ENCODE measurements at places on chromosomes 16 and 17.

DNA sequence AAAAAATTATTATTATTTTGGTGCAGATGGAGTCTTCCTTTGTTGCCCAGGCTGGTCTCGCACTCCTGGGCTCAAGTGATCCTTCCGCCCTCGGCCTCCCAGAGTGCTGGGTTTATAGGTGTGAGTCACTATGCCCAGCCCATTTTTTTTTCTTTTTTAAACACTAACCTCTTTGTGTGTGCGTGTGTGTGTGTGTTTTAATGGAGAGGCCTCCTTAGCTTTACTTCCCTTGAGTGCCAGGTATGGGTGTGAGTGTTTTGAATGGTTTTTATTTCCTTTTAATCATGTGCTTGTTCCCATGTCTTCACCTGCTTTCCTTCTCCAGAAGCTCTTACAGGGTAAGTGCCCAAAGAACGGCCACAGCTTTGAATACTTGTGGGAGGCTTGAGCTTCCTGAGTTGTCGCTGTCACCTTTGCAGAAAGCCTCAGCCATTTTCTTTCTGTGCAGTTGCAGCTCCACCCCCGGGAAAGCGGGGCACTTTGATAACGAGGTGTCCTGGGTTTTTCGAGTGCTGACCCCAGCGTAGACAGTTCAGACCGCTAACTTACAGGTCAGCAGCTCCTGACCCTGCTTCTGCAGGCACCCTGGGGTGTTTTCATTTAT lies 22.6 kb downstream of the AKAP1 start:
- DNase-seq = no peak

DNA sequence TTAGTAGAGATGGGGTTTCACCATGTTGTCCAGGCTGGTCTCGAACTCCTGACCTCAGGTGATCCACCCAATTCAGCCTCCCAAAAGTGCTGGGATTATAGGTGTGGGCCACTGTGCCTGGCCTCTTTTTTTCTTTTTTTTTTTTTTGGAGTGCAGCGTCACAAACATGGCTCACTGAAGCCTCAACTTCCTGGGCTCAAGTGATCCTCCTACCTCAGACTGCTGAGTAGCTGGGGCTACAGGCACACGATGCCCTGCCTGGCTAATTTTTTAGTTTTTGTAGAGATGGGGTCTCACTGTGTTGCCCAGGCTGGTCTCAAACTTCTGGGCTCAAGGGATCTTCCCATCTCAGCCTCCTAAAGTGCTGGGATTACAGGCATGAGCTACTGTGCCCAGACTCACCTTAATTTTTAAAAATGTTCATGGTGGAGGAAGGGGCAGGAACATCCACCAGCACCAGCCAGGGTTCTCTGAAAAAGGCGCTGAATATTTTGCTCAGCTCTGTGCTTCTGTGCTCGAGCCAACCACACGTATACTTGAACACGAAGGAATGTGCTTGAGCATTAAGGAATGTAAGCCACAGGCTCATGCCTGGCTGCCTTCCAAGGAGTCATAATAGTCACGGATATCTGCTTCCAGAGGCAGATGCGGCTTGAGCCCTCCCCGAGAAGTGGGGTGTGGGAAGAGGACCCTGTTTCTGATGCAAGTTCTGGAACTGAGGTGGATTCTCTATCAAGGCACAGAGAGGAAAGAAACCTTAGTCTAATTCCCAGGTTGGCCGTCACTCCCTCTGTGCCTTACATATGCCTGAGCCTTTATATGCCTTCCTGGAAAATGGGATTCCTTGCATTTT lies 65.5 kb upstream of the CREBBP start:
- no peak for DNase-seq

DNA sequence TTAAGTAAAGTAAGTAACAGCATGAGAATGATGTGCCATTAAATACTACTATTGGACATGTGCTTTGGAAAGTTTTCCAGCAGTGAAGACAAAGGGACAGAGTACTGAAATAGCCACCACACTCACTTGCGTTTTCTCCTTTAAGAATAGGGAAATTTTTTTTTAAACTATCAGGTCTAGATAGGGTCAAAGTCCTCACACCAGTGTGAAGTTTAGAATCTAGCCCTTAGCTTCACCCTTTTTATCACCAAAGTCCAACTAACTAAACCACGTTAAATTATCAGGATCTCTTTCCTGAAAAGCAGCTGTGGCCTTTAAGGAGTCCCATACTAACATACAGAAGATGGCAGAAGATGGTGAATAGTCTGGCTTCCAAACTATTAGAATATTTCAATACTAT lies 180.9 kb downstream of the ZNF18 start:
- DNase-seq = no peak

DNA sequence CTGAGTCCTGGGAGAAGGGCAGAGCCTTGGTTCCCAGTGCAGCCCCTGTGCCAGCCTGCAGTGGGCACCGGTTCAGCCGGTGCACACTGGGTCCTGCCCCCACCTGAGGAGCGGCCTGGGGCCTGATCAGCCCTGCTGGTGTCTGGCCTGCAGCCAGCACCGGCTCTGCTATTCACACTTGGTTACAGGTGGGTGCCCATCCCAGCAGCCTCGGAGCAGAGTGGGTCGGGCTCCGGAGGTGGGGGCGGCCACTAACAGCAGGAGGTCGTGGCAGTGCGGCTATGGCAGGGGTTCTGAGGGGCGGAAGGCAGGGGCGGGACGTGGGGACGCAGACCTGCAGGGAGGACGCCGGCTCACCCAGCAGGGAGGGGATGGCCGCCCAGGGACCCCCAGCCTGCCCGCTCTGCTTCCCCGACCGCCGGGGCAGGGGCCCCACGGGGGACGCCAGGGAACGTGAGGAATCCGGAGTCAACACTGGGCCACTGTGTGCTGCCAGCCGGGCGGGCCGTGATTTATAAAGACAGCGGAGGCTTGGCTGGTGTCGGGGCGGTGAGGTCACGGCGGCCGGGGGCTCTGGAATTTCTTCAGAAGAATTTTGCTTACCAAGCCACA lies 20.3 kb downstream of the METRNL start:
- DNase-seq = no peak

GRCh38 chr16:2799205-2799858 lies 1.1 kb downstream of the PRSS41 start:
- DNase-seq = no peak

- DNase-seq = no peak
These were observed 95.6 kb downstream of the STXBP4 start for GRCh38 chr17:55063885-55064874.

GRCh38 chr17:39676198-39676819 lies 8.1 kb downstream of the PNMT start:
- peak; percentile 20 for DNase-seq

- no peak for DNase-seq
These were observed 4.8 kb downstream of the RNF40 start for GRCh38 chr16:30766933-30767284.

GRCh38 chr16:53611179-53611696 lies 92.4 kb downstream of the RPGRIP1L start:
- no peak for DNase-seq

DNA sequence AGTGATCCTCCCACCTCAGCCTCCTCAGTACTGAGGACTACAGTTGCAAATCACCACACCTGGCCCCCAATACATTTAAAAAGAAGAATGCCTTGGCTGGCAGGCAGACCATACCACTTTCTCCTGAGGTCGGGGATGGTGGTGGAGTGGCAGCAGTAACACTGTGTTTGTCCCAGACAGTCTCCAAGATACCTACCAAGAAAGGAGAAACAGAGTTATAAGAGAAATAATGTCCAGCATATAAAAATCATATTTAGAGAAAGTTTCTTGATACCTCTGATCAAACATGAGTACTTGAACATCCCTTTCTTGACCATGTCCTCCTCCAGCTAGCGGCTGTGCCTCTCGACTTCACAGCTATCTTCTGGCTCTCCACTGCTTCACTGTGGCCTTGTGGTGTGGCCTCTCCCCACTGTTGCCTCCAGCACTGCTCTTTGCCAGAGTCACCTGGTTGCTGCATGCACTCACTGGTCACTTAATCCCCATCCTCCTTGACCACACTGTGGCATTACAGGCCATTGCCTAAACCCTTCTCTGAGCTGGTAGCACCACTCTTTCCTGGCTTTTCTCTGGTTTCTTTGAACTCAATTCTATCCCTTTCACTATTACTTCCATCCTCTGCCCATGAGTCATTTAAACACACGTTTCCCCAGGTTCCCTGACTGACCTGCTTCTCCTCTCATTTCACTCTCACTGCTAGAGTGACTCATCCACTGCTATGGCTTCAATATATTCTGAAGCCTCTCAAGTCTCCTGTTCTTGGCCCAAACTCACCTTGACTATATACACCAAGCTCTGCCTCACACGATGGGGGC lies 45.2 kb downstream of the XPO6 start:
- DNase-seq = no peak

DNA sequence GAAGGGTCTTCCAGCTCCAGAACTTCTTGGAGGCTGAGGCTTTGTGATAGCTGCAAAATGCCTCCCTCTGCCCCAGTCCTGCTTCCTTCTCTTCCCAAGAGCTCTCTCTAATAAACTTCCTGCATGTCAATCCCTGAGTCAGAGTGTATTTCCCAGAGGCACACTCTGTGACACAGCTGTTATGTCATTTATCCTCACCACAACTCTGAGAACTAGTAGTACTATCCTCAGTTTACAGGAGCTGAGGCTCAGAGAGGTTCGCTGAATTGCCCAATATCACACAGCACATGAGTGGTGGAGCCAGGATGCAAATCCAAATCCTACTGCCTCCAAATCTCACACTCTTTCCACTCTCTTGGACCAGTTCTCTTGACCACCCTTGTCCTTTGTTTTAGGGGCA lies 20.0 kb downstream of the UNC45B start:
- no peak for DNase-seq

DNA sequence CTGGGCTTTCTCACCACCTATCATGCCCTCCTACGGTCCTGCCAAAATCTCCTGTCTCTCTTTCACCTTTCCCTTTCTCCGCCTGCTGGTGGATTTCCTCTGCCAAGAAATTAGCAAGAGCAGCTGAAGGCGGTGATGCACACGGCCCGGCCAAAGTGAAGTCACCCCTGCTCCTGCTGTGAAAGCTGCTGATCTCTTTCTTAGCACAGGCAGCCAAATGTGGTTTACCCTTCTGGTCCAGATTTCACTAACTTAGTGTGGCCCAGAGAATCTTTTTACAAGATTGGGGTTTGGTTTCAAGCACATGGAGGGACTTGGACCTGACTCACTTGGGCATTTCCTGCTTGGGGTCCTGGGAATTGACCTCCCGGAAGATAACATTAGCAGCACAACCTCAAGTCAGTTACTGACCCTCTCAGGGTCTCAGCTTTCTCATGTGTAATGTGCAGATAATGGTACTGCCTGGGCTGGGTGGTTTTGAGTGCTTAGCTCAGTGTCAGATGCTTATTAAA lies 155.7 kb downstream of the SOCS1 start:
- no peak for DNase-seq

GRCh38 chr16:29862383-29862883 lies 593 bp downstream of the CDIPT start:
- no peak for DNase-seq

GRCh38 chr17:72064606-72065193 lies 56.1 kb upstream of the SOX9 start:
- DNase-seq = no peak

DNA sequence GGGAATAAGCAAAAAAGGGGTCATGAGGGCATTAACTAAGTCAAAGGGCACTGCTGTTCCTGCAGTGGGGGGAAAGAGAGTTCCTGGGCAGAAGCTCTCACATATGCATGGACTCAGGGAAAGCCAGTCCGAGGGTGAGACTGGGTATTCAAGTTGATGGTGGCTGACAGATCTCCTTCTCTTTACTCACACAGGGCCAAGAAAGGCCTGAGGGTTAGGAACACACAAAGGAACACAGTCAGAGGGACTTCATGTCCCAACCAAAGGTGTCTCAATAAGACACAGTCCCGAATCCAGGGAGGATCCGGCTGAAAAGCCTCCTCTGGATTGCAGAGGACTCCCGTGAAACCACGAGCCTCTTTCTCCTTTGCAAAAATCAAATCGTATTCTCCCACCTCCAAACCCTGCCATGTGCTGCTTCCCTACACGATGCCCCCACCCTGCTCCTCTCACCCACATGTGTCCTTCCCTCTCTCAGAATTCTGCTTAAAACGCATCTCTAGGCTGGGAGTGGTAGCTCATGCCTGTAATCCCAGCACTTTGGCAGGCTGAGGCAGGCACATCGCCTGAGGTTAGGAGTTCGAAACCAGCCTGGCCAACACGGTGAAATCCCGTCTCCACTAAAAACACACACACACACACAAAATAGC lies 23.6 kb downstream of the CUEDC1 start:
- DNase-seq = no peak

DNA sequence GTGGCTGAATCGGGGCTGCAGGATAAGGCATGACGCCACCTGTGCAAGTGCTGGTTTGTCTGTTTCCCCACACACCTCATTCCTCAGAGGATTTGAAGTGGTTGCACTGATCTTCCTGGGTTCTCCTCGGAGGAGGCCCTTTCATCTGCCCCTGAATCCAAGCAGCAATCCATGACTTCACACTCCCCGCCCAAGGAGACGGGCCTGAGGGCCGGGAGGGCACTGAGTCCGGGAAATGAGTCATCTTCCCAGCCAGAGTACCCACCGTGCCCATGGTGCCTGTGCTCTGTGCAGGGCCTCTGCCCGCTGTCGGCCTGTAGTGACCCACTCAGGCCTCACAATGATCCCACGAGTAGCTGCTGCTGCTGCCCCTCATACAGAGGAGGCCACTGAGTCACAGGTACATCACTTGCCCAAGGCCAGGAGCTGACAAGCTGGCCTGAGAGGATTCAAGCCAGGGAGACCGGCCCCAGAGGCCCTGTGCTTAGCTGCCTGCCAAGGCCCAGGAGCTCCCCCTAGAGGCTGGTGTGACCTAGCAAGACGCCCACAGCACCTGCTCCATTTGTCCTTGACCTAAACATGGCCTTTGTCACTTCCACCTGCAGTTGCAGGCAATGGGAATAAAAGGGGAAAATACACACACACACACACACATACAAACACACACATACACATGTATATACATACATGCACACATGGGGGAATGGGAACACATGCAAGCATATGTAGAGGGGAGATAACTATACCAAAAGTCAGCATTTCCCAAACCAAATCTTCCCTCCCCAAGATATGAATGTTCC lies 240.0 kb downstream of the C16orf95 start:
- no peak for DNase-seq

- DNase-seq = no peak
These were observed 59.2 kb downstream of the BMERB1 start for GRCh38 chr16:15493466-15494180.

DNA sequence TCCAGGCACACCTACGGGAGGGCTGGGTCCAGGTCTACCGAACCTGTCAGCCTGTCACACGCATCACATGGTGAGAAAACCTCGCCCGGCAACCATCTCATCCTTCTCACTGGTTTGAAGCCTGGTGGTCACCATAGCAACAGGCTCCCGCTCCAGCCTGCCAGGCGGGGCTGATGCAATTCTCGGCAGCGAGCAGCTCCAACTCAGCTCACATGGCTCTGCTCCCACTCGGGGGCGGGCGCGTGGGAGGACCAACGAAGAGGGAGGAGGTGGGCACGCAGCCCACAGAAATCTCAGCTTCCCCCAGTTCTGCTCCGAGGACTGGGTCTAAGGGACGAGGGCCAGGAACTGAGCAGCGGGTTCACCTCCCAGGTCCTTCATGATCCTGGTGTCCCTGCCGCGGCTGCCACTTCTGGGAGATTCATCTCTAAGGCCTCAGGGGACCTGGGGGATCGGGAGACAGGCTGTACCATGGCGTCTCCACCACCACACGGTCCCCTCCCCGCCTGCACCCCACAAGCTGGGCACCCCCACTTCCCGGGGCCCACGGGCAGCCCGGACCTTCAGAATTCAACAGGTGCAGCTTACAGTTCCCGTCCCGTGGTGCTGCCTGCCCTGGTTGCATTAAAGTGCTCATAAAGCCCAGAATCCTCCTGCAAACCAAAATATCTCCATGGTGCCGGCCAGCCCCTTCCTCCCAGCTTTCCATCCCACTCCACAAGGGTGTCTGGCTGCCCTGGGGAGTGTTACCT lies 25.8 kb downstream of the ABR start:
- DNase-seq = no peak

- DNase-seq = no peak
These were observed 445 bp upstream of the DBNDD1 start for GRCh38 chr16:90019543-90020259.

Measured in NCI-H2081 treated with DMSO at 0.1 percent for 48 hours (cell line).